Neuronal stem cell (in vitro differentiated cells): ENCODE measurements at places on chromosomes 12 and 14.

GRCh38 chr12:107670999-107671643, 14.5 kb upstream of the PWP1 start:
- DNase-seq = no peak

GRCh38 chr14:35368583-35369392, 35.8 kb downstream of the NFKBIA start:
- no peak for DNase-seq

DNA sequence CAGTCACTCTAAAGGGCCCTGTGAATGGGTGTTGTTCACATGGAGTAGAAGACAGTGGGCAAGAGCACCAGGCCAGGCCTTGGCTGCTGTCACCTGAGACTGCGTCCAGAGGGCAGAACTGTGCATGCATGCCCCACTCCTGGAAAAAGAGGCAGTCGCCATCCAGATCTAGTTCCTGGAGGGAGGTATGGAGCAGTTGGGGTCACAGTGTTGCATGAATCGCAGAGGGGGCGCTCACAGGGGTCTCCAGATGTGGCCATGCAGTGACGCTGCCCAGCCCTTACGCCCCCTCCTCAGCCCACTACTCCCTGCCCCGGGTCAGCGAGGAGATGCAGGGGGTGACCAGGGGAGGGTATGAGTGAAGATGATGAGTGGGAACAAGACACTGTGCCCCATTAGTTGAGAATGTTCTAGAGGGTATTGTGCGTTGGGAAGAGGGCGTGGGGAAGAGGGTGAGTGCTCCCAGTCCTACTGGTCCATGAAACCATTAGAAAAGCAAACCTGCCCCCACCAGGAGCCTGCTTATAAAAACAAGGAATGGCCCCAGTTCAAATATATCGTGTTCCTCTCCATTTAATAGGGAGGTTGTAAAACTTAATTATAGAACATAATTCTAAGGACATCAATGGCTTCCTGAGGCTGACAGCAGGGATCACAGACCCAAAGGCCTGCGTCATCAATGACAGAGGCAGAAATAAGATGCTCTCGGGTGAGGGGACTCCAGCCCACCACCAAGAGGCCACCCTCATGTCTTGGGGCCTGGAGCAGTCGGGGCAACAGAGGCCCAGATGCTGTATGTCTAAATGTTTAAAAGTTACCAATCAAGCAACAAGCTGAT, 32.2 kb upstream of the BCL7A start:
- DNase-seq = no peak

GRCh38 chr12:128685903-128686475, 137.8 kb downstream of the SLC15A4 start:
- no peak for DNase-seq

GRCh38 chr12:127191129-127191528, 1075.8 kb upstream of the TMEM132C start:
- no peak for DNase-seq

DNA sequence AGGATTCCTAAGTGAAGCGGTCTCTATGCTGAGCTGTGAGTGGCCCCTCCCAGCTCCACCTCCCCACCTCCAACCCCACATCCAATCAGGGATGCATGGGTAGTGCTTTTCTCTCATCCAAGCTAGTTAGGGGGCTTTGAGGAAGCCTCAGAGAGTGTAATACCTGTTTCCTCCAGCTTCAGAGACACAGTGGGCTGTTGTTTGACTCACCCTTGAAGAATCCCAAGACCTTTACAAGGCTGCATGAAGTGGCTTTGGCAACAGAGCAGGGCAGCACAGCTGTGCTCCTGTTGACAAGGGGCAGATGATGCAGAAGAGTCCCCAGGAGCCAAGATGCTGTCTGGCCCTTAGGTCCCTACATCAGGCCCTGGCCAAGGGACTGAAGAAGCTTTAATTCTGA, 27.1 kb upstream of the CLMN start:
- no peak for DNase-seq

DNA sequence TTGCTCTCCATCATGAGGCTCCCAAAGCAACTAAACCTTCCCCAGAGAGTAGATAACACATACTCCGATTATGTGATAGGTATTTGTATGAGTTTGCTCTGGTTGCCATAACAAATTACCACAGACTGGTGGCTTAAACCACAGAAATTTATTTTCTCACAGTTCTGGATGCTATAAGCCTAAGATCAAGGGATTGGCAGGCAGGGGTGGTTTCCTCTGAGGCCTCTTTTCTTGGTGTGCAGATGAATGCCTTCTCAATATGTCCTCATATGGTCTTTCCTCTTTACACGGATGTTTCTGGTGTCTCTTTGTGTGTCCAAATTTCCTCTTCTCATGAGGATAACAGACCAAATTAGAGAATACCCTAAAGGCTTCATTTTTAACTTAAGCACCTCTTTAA, 285.8 kb upstream of the GRIP1 start:
- DNase-seq = no peak
